T-cell (primary cell): ENCODE measurements at places on chromosomes 16 and 17.

- no peak for DNase-seq
Measured at GRCh38 chr17:22373911-22374310, 681.6 kb downstream of the KCNJ18 start.

DNA sequence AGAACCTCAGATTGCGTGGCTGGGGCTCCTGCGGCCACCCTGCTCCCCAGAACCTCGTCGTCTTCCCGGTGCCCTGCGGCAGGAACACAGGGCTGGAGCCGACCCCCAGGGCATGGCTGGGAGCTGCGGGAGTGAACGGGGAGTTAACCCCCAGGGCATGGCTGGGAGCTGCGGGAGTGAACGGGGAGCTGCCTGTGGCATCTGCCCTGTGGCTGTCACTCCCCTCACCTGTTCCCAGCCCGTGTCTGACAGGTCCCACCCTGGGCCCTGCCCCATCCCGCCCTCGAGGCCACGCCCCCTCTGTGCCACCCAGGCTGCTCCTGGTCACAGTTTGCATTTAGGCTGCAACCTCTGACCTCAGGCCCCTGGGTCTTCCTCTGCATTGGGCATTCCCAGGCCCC lies 39.4 kb upstream of the ACSF3 start:
- no peak for DNase-seq

DNA sequence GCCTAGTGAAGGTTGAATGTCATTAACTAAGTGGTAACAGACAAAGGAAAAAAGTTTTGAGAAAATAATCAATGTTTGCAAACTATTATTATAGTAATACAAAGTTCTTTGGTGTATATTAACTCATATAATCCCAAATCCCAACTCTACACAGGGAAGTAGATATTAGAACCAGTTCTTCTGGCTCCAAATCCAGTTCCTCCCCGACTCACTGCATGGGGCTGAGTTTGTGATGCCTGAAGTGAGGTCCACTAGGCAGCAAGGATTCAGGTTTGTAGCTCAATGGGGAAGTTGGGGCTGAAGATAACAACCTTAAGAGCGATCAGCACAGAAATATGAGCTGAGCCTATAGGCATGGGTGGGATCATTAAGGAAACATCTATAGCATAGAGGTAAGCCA lies 5.6 kb upstream of the SYNRG start:
- no peak for DNase-seq

DNA sequence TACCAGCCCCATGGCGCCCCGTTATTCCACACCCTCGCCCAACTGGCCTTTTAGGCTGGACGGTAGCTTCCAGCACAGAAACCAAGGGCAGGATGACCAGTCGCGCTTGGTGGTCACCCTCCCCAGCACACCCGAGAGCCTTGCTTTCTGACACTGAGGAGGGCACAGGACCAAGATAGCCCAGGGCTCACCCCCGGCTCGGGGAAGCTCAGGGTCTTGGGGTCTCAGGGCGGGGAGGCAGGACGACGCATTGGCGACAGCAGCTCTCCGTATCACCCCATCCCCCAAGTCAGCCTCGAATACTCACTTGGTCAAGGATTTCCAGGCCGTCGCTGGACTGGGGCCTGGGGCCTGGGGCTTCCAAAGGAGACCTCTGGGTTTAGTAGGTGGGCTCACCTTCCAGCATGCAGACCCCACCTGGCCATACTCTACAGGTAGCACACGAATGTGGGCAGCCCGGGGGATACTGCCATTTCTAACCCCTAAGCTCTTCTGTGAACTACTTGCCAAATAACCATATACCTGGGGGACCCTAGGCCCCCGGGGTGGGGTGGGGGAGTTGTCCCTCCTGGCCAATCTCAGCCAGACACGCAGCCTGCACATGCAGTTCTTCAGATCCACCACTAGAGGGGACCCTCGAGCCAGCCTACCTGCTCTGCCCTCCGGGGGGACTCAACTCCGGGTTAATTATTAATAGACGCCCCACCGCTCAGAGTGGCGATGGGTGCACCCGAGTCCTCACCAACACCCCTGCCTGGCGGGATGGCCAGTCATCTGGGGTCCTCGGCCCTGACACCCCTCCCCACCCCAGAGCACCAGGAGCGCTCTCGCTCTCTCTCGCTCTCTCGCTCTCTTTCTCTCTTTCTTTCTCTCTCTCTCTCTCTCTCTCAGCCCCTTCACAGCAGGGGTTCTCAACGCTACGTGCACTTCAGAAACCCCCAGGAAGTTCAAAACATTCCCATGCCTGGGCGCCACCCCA lies 30.0 kb downstream of the TBC1D16 start:
- peak; percentile 55 for DNase-seq

GRCh38 chr17:72613806-72614292 lies 478.6 kb downstream of the SLC39A11 start:
- no peak for DNase-seq
